Left lung (tissue), 14 donors: ENCODE measurements at places on chromosomes 4 and X. TPM values are rescaled to one million over a fixed set of nuclear protein-coding genes. Genes with fewer than 3 reads are reported as not detected.

CD40LG gene
- polyA plus RNA-seq, result 0.11 TPM

C4orf50 gene
- 0.01 TPM for polyA plus RNA-seq

TMEM271 gene
- polyA plus RNA-seq, result not detected

- DNase-seq, result no peak
Measured at GRCh38 chr4:139849219-139849618, 183.6 kb downstream of the MGST2 start.

- no peak for DNase-seq
Measured at GRCh38 chr4:138951764-138952163, 63.8 kb upstream of the NOCT start.

DNA sequence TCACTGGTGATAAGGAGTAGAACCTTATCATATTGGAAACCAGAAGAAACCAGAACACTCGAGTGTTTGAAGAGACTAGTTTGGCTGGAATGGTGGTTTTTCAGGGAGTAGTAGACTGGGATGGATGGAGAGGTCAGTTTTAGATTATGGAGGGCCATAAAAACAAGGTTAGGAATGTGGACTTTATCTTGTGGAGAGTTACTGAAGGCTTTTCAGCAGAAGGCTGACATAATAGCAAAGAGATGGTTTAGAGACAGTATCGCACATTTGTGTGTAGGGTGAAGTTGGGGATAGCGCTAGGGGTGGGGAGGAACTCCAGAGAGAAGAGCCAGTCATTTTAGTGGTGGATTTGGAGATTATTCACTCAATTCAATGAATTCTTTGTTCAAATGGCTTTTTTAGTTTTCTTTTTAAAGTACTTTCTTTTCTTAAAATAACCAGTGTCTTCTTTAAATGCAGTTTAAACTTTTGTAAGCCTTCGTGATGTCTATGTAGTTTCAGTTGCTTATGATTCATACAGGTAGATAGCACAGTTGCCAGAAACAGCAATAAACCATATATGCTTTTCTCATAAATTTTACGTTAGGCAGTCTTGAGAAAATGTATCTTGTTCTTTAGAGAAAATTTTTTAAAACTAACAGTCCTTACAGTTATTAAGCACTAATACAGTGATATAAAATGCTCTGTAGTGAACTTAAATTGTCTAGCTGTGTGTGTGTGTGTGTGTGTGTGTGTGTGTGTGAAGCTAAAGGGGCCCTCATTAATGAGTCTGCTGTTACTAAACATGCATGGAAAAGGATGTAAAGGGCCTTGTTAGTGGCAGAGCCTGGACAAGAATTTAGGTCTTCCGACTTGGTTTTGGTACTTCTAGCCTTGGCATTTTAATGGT, 3.8 kb downstream of the ARHGAP10 start:
- DNase-seq, result no peak

DNA sequence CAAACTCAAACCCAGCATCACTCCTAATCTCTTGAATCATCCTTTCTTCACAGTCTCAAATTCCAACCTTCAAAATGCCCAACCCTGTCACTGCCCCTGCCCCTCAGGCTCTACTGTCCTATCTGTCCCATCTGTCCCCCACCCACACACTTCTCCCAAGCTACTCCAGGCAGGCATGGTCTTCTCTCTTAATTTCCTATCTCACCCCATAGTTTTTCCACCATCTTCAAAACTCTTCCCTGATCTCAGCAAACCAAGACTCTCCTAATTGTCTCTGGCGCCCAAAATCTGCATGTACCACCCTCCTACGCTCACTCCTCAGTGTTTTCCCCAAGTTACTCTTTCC, 644 bp downstream of the LAMP2 start:
- no peak for DNase-seq

DNA sequence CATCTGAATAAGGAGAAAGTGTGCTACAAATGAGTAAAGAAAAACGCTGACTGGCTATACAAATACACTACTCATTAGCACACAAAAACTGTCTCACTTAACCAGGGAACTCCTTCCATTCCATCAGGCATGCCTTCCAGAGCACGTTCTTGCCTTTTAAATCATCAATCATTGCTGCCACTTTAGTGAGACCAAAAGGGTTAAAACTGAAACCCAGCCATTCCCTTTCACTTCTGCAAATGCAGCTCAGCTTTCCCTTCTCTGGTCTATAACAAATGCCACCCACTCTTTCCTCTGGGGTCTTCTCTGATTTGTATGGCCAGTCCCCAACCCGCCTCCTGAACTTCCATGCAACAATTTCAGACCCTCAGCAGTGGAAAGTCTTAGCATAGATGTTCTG, 231.5 kb downstream of the TRIML1 start:
- no peak for DNase-seq

DNA sequence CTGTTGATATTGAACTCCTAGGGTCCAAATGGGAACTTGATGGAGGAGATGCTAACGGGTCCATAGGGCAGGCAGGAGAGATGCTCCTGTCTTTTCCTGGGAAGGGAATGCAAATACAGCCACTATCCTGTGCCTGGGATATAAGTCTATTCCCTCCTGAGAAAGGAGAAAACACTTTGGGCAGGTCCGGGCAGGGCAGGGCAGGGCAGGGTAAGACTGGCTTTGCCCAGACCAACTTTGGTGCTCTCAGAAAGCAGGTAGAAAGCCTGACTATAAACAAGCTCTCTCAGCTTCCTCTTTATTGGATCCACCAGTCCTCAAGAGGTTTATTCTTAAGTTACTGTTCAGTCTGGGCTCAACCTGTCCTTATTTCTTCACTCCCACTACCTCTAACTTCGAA, 232.3 kb downstream of the PTTG2 start:
- DNase-seq, result no peak

DNA sequence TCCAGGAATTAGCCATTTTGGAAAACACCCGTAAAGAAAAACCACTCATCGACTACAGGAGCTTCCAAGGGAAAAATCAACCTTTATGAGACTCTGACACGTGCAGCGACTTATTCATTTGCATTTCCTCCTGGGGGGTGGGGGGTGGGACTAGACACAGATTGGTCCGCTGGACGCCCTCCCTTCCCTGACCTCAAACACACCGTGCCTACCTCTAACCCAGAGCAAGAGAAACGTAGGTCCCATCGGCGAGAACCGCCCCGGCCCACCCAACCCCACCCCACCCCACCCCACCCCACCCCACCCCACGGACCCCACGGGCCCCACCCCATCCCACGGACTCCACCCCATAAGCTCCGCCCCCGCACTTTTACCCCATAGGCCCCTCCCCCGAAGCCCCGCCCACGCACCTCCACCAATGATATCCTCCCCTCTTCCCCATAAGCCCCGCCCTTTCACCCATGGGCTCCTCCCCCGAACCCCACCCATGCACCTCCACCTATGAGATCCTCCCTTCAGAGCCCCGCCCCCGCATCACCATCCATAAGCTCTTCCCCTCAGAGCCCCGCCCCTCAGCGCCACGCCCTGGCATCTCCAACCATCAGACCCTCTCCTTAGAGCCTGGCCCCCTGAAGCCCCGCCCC, 1.1 kb downstream of the GTPBP6 start:
- no peak for DNase-seq

DNA sequence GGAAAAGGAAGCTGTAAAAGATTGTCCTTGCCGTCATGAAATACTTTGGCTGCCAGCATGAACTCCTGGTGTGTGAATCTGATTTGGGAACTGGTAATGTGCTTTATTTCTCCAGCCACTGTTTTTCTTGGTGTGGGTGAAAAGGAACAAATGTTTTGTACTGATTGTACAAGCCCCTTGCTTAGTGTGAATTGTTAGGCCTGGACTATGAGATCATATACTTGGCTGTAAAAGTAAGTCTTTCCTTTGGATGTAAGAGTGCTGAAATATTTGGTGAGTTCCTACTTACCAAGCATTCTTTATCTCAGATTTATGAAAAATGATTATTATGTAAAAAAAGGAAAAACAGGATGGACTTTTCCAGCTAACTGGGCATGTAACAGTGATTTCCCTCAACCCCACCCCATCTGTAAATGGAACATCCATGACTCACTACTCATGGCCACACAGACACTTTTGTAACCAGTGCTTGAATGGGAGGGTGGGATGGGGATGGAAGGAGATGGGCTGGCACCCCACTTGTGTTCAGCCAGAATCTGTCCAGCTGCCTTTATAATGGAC, 6.3 kb downstream of the FNIP2 start:
- DNase-seq, result no peak

GRCh38 chr4:37685161-37685822, 884 bp downstream of the RELL1 start:
- DNase-seq, result no peak

DNA sequence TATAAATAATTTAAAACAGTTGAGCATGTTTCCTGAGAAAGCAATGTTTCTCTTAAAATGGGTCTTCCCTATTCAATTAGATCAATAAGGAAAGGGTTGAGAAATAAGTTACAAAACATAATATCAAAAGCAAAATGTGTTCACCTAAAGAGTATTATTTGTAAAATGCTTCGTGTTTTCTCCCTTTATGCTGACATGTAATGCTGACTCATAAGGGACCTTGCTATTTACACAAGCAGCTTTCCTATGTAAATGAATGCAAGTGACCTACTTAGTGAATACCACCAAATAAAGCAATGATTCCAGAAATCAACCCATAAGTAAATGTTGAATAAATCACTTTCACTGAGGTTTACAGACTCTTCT, 91.5 kb downstream of the ELOVL6 start:
- no peak for DNase-seq

GRCh38 chr4:86223472-86223871, 136.4 kb downstream of the MAPK10 start:
- DNase-seq, result no peak

GRCh38 chr4:147788791-147789190, 56.9 kb downstream of the ARHGAP10 start:
- DNase-seq, result no peak

GRCh38 chr4:131339137-131339536, 1810.0 kb upstream of the PCDH10 start:
- no peak for DNase-seq

- DNase-seq, result no peak
Measured at GRCh38 chr4:14906805-14907204, 95.5 kb upstream of the CPEB2 start.

DNA sequence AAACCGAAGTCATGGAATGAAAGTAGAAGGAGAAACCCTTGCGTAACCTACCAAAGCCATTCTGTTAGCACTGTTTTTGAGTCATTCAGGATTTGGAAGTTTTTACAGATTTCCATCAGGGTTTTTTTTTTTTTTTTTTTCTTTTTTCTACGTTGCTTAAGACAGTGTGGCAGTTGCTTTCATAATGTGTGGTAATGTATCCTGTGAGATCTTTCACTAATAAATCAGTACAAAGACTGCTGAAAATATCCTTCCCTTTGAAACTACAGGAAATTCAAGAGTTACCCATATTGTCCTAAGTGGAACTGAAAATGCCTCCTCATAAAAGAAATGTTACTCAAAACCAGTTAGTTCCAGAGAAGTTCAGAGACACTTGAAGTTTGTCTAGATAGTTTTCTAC, 137.8 kb downstream of the RAPGEF2 start:
- DNase-seq, result no peak

GRCh38 chrX:24260842-24261550, 52.9 kb downstream of the SUPT20HL2 start:
- DNase-seq, result no peak

DNA sequence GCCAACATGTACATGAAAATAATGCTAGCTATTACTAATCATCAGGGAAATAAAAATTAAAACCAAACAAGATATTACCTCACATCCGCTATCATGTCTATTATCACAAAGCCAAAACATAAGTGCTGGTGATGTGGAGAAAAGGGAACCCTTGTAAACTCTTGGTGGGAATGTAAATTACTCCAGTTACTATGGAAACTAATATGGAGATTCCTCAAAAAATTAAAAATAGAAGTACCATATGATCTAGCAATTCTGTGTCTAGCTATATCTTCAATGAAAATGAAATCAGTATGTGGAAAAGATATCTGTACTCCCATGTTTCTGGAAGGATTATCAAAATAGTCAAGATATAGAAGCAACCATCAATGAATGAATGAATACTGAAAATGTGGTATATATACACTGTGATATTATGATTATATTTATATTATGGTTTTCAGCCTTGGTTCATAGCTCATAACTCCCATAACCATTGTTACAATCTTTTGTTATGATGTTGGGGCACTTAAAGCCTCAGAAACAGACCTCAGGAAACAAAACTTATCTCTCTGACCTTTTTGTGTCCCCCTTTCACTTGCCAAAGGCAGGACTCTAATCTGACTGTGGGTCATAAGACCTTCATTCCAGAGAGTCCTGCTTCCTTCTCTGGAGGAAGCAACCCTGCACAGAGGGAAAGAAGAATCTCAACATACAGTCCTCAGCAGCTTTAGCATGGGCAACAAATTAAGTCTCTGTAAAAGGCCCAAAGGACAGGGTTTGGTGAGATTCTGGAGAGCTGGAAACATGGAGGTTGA, 933.2 kb downstream of the ADGRL3 start:
- no peak for DNase-seq

- no peak for DNase-seq
Measured at GRCh38 chr4:73776321-73776729, 36.0 kb downstream of the CXCL8 start.

- DNase-seq, result no peak
Measured at GRCh38 chrX:154061801-154062200, 35.7 kb downstream of the MECP2 start.
